ENCODE measurements at places on chromosomes 16 and 17.

- no peak for DNase-seq
These were observed 33.2 kb downstream of the CYB5D2 start for GRCh38 chr17:4175921-4176807.

DNA sequence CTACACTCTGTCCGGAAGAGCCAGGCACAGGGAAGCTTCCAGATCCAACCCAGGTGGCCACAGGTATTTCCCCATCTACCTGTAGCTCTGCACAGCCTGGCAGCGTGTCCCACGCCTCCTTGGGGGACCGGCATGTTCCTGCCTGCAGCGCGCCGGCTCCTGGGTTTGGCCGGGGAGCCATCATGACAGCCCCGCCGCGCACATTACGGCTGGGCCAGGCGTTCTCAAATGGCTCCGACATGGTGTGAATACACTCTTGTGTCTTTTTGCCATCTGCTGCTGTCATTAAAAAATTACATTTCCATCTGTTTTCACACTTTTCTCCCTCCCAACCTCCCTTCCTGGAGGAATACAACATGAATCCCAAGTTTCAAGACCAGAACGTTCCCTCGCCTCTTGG is 8.0 kb upstream of the GINS2 start:
- DNase-seq: no peak

- no peak for DNase-seq
These were observed 5.5 kb upstream of the ZNF771 start for GRCh38 chr16:30401768-30402425.

- DNase-seq: no peak
These were observed 118.9 kb upstream of the CHMP6 start for GRCh38 chr17:80872501-80873306.

- DNase-seq: no peak
These were observed 18.7 kb upstream of the CCL2 start for GRCh38 chr17:34236281-34236892.

DNA sequence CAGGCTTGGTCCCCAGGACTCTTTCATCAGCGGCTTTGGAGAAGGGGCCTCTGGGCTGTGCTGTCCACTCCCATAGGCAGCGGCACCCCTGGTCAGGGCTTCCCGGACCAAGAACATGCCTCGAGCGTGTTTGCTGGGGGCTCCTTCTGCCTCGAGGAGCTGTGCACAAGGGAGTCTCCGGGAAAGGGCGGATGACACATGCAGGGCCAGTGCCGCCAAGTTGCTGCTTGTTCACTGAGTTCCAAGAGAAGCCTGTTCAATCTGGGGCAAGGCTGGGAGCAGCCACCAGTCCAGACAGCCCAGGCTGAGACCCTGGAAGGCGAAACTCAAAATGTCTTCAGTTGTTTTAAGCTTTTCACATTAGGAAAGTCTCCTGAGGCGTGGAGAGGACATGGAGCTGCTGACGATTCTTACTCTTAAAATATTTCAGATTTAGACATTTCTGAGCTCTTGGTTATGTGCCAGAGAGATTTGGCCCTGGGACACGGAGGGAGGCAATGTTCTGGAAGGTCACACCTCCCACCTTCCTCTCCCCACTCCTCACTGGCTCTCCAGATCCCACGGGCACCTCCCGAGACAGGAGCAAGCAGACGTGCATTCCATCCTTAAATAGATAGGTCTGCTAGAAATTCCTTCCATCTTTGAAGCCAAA is 84.5 kb upstream of the ZNF469 start:
- no peak for DNase-seq

GRCh38 chr16:4204521-4204920 is 37.4 kb downstream of the SRL start:
- DNase-seq: no peak

GRCh38 chr16:49312389-49312985 is 30.8 kb upstream of the CBLN1 start:
- no peak for DNase-seq

GRCh38 chr16:3618769-3619141 is 7.3 kb upstream of the SLX4 start:
- DNase-seq: no peak

- no peak for DNase-seq
These were observed 6.2 kb downstream of the SBK1 start for GRCh38 chr16:28298511-28298878.

- DNase-seq: no peak
These were observed 286.1 kb downstream of the IRF8 start for GRCh38 chr16:86185089-86185488.

GRCh38 chr16:13838401-13839190 is 81.4 kb upstream of the ERCC4 start:
- DNase-seq: no peak

- no peak for DNase-seq
These were observed 27.4 kb upstream of the KDM8 start for GRCh38 chr16:27175888-27176287.

DNA sequence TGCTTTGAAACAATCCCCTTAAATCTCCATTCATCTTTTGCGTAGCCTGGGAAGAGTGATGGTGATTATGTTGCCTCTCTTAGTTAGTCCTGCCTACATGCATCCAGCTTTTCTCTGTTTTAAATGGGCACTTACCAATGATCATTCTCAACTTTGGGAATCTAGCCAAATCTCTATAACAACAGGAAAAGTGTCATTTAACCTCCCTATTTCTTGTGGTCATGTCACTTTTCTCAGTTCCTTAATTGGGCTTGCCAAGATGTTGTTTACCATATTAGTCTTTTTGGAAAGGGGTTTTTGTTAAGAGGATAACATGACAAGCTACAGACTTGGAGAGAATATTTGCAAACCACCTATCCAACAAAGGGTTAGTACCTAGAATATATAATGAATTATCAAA is 15.6 kb upstream of the CLEC10A start:
- no peak for DNase-seq

GRCh38 chr16:24349320-24349719 is 93.2 kb downstream of the CACNG3 start:
- DNase-seq: no peak

DNA sequence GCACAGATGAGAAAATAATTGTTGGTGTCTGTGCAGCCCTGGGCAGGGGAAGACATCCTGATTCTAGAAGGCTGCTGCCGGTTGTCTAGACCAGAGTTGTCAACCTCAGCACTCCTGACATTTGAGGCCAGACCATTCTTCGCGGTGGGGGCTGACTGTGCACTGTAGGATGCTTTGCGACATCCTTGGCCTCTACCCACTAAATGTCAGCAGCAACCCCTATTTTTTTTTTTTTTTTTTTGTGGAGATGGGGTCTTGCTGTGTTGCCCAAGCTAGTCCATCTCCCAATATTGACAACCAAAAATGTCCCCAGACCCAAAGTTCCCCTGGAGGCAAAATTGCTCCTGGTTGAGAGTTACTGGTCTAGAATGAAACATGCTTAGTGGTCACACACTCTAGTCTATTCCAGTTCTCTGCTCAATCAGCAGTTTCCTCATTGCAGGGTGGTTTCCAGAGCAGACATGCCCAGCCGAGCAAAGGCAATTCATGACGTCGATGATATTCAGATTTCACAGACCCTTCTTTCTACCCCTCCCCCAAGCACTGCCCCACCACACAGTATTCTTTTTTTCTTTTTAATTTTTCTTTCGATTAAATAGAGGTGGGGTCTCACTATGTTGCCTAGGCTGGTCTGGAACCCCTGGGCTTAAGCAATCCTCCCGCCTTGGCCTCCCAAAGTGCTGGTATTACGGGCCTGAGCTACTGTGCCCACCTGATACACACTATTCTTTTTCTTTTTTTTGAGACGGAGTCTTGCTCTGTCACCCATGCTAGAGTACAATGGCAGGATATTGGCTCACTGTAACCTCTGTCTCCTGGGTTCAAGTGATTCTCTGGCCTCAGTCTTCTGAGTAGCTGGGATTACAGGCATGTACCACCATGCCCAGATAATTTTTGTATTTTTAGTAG is 9.0 kb downstream of the C17orf99 start:
- no peak for DNase-seq

- DNase-seq: no peak
These were observed 16.0 kb upstream of the JPH3 start for GRCh38 chr16:87586201-87586782.

DNA sequence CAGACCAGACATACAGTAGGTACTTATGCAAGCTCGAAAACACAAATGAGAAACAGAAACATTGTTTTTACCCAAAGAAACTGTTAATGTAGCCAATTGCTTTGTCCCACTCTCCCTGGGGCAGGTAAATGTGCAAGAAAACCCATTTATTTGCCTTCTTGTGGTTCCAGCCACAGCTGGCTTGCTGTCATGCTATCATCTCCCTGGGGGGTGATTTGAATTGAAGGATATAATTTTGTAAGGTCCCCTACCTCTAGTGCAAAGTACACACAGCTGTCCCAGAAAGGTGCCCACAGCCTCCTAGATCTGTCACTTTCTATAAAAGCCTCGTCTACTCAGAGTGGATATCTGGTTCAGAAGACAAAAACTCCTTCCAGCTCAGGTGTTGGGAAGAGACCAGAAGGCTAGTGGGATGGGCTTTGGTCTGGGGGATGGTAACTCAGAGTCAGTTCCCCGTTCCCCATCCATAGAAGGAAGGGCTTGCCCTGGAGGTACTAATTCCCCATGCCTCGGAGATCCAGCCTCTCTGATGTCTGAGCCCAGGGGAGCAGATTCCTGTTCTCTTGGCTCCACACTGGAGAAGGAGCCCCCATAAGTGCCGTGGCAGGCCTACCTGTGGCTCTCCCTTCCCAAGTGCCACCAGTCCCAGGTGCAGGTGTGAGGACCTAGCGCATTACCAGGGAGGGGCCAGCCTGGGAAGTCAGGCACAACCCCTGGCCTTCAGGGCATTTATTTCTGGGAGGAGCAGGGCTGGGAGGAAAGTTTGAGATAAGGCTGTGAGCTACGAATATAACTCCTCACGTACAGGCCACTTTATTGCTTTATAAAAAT is 2.4 kb upstream of the PRR15L start:
- DNase-seq: no peak

DNA sequence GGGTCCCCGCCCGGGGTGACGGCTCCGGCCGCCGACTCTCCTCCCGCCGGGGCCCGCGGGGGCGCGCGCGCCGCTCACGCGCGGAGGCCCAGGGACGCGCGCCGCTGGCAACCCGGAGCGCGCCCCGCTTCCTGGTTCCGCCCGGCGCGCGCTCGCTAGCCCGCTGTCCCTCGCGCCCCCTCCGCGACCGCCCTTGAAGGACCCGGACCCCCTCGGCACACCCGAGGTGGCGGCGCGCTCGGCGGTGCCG is at the start of gene STAT5B:
Gene STAT5B (minus strand): TSS at position 33 of the 250 bp plus-strand sequence. CDS start 44,264 bp downstream, outside the sequence.
- DNase-seq: peak; percentile 60

- no peak for DNase-seq
These were observed 46.9 kb upstream of the ADCY7 start for GRCh38 chr16:50219402-50219975.

- no peak for DNase-seq
These were observed 24.2 kb downstream of the CACNA1G start for GRCh38 chr17:50584749-50585148.

DNA sequence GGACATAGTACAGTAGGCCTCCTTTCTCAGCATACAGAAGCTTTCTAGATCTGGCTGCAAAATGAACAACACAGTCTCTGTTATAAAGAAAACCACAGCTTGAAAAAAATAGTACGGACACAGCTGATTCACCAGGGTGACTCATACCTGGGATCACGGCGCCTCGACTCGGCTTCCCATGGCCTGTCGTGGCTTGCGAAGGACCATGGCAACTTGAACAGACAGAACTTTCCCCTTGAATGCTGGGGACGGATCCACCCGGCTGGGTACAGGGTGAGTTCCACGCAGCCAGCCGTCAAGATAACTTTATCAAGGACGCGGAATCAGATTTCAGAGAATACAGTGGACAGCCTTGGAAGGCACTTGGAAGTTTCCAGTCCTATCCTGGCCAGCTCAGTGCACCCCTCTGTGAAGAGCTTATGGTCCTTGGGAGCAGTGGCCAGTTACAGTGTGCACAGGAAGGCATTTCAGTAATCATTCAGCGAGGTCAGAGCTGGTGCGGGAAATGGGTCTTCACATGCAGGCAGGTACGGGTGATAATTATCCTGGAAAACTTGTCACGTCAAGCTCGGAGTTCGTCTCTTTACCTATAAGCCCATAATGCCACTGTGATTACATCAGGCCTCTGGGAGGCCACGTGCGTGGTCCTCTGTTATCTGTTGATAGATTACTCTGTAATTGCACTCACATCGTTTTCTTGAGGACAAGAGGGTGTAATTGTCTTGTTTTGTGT is 57.9 kb upstream of the MAF start:
- DNase-seq: no peak

GRCh38 chr17:37197336-37197735 is 178.4 kb upstream of the C17orf78 start:
- no peak for DNase-seq

- DNase-seq: no peak
These were observed 132.0 kb downstream of the NLK start for GRCh38 chr17:28174352-28175046.

DNA sequence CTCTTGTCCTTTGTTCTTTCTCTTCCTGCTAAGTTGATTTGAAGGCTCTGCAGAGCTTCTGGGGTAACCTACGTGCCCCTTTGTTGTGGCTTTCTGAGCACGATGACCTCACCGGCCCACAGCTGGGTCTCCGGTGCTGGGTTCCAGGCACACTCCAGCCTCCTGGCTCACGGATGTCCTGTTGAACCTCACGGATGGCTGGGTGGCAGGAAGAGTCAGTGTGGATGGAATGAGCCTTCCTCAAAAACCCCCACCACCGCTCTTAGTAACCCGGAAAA is 116.0 kb downstream of the SOCS1 start:
- DNase-seq: no peak

DNA sequence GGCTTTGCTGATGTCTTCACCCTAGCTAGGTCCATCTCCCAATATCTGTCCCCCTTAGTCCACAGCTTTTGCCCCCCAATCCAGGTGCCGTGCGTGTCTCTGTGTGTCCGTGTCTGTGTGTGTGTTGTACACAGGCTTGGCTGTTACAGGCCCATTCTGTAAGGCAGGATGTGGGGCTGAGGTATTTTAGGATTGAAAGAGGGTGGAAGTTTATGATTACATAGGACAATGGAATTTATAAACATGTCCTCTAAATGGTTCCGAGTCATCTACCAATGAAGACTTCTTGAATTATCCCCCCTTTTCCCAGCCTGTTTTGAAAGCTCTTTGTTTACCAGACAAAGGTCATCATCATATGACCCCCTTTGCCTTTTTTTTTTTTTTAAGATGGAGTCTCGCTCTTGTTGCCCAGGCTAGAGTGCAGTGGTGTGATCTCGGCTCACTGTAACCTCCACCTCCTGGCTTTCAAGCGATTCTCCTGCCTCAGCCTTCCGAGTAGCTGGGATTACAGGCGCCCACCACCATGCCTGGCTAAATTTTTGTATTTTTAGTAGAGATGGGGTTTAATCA is 21.9 kb downstream of the ACE start:
- no peak for DNase-seq

DNA sequence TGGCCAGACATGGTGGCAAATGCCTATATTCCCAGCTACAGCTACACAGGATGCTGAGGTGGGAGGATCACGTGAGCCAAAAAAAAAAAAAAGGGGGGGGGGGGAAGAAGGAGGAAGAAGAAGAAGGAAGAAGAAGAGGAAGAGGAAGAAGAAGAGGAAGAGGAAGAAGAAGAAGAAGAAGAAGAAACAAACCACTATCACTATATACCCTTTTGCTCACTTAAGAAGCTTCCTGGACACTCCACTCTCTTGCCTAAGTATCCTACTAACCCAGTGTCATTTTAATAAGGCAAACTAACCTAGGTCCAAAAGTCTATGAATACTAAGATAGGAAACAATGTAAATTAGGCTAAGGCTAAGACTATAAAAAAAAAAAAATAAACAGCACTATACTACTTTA is 54.8 kb downstream of the GPATCH8 start:
- DNase-seq: no peak

GRCh38 chr17:31095236-31096105 is 694 bp downstream of the NF1 start:
- peak; percentile 81 for DNase-seq

- peak; percentile 56 for DNase-seq
These were observed 3.0 kb downstream of the UBALD2 start for GRCh38 chr17:76268015-76268749.
